ENCODE measurements at places on chromosomes 5 and 9. TPM values are rescaled to one million over a fixed set of nuclear protein-coding genes. Genes with fewer than 3 reads are reported as not detected.

PLCXD3 gene
- 2.5 TPM for total RNA-seq

POLR3G gene
- total RNA-seq = 2.8 TPM

NXNL2 gene
- total RNA-seq = 0.45 TPM

PCDHB9 gene
- total RNA-seq = 0.30 TPM

STK32A gene
- 0.82 TPM for total RNA-seq

C9 gene
- 1.4 TPM for total RNA-seq

RGS14 gene
- total RNA-seq = 1.8 TPM

AHRR gene
- 7.6 TPM for total RNA-seq

LRRC26 gene
- not detected for total RNA-seq

ADRA1B gene
- total RNA-seq = not detected

ROR2 gene
- total RNA-seq = 29.1 TPM

GDF9 gene
- 0.47 TPM for total RNA-seq

ASTN2 gene
- 7.1 TPM for total RNA-seq

CATSPER3 gene
- not detected for total RNA-seq

OBP2B gene
- not detected for total RNA-seq

TMEM252 gene
- total RNA-seq = not detected

PCDHGA9 gene
- 1.7 TPM for total RNA-seq

ZNF658 gene
- total RNA-seq = 2.9 TPM

ZNF454 gene
- 2.8 TPM for total RNA-seq

SLC6A19 gene
- not detected for total RNA-seq

FBN2 gene
- total RNA-seq = 0.38 TPM

PBX3 gene
- 21.2 TPM for total RNA-seq

TRPM6 gene
- not detected for total RNA-seq

ENTREP1 gene
- 0.23 TPM for total RNA-seq

HOMER1 gene
- 6.3 TPM for total RNA-seq

NIPSNAP3A gene
- total RNA-seq = 67.3 TPM

CDC37L1 gene
- 18.8 TPM for total RNA-seq

TTLL11 gene
- 2.9 TPM for total RNA-seq

SOX30 gene
- total RNA-seq = not detected

IQGAP2 gene
- 1.2 TPM for total RNA-seq

RMI1 gene
- 3.0 TPM for total RNA-seq

HSDL2 gene
- 55.5 TPM for total RNA-seq

RGMB gene
- total RNA-seq = 7.8 TPM

SMIM15 gene
- total RNA-seq = 48.4 TPM

GARIN3 gene
- not detected for total RNA-seq

RAB3C gene
- not detected for total RNA-seq

WWC1 gene
- 0.38 TPM for total RNA-seq

POU5F2 gene
- total RNA-seq = 0.45 TPM

ANKRD18A gene
- total RNA-seq = not detected

FCN2 gene
- total RNA-seq = not detected

CDH18 gene
- 2.0 TPM for total RNA-seq

ZNF354B gene
- 3.3 TPM for total RNA-seq

BHMT gene
- total RNA-seq = not detected

MAP1B gene
- total RNA-seq = 145 TPM

PCDHGA10 gene
- total RNA-seq = 4.2 TPM

ASPN gene
- 13.0 TPM for total RNA-seq

PPP2R2B gene
- not detected for total RNA-seq

MEF2C gene
- total RNA-seq = 27.2 TPM

PTPN3 gene
- total RNA-seq = 2.7 TPM

MTAP gene
- 20.6 TPM for total RNA-seq

TOR2A gene
- total RNA-seq = 2.8 TPM

BTNL3 gene
- total RNA-seq = not detected

C5orf63 gene
- 0.47 TPM for total RNA-seq

PCDHGA4 gene
- 3.2 TPM for total RNA-seq

GPR21 gene
- total RNA-seq = 2.6 TPM

NCS1 gene
- 26.3 TPM for total RNA-seq

YTHDC2 gene
- total RNA-seq = 13.7 TPM

SRD5A1 gene
- total RNA-seq = 17.7 TPM

FOXI1 gene
- not detected for total RNA-seq

Data from smooth muscle cell of the coronary artery (primary cell).